Fibroblast of the conjunctiva (primary cell): ENCODE measurements at places on chromosomes 1 and 21.

DNA sequence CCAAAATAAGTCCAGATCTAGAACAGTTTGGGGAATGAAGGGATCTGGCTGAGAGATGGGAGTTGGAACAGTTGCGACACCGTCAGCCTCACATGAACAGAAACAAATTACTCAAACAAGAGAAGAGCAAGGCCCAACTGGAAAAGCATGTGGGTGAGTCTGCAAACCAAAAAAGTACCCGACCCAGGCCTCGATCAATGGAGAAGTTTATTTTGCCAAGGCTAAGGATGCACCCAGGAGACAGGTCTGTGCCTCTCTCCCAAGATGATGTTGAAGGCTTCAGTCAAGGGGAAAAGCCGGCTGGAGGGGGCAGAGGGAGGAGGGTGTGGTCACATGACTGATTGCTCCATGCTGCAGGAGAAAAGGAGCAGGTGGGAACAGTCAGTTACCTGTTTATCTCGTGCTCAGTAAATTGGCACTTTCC, 42.3 kb downstream of the KRTAP10-1 start:
- no peak for DNase-seq

- DNase-seq = peak; percentile 35
These were observed 43.3 kb downstream of the URB2 start for GRCh38 chr1:229669333-229669732.

- DNase-seq = peak; percentile 72
These were observed 54.3 kb downstream of the ADARB1 start for GRCh38 chr21:45128613-45129188.

DNA sequence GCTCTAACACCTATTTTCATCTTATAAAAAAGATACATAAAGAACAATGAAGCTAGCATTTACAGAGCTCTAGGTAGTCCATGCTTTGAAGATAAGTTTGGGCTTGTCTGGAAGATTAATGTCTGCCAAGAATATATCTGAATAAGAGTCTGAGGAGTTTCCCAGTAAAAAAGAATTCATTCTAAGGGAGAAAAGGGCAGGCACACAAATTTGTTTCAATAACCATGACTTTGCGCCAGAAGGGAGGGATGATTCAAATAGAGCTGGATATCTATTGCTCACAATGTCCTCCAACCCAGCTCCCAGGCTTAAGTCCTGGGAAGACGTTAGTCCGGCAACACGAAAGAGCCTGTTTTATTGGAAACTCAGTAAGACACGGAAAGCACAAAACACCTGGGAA, 9.7 kb upstream of the TTLL7 start:
- no peak for DNase-seq

- DNase-seq = peak; percentile 82
These were observed 37.1 kb upstream of the KANK4 start for GRCh38 chr1:62356257-62356835.

GRCh38 chr1:41674522-41674921, 190.0 kb upstream of the EDN2 start:
- no peak for DNase-seq

DNA sequence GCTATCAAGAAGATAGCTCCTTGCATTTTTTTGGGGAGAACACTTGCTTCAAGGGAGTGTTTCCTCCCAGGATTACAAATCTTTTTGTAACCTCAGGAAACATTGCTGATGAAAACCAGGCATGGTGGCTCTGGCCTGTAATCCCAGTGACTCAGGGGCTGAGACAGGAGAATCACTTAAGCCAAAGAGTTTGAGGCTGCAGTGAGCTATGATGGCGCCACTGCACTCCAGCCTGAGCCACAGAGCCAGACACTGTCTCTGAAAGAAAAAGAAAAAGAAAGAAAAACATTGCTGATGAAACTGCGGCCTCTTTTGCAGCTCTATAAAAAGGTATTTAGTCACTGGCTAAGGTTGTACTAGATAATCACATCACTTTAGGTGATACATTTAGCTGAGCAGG, 7.3 kb downstream of the RNU1-2 start:
- DNase-seq = peak; percentile 52

DNA sequence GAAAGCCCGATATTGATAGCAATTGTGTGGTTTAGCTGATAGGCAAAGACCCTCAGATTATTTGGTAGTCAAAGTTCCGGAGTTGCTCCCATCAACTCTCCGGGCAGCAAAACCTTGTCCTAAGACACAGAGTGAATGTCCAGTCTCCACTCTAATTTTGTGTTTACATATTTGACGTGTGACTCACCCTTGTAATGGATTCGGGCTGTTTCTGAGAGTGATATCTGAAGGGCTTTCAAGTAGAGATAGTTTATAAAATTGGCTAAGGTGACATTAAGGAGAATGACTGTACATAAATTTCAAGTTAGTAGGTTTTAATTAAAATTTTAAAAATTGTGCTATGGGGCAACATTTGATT, 154.2 kb downstream of the CNIH3 start:
- DNase-seq = peak; percentile 21

- no peak for DNase-seq
These were observed 19.0 kb upstream of the LUZP1 start for GRCh38 chr1:23187637-23188036.

- no peak for DNase-seq
These were observed 44.1 kb upstream of the ACTL8 start for GRCh38 chr1:17710889-17711576.

- no peak for DNase-seq
These were observed 6.3 kb downstream of the NME7 start for GRCh38 chr1:169361281-169361680.

DNA sequence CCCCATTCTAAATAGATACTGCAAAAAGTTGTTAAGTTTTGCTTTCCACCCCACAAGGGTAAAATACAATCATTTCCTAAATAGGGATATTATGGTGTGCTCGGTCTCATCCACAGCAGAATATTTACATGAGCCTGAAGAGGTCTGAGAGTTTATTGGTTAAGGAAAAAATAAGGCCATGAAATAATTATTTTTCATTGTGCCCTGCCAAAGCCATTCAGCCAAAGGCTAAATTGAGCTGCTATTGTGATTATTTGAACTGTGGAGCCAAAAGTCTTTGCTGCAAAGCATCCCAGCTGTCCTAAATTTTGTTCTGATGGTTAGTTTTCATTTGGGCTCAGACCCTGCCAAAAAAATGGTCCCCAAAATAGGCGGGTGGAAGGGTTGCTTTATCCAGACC, 298.7 kb upstream of the ESRRG start:
- DNase-seq = no peak

DNA sequence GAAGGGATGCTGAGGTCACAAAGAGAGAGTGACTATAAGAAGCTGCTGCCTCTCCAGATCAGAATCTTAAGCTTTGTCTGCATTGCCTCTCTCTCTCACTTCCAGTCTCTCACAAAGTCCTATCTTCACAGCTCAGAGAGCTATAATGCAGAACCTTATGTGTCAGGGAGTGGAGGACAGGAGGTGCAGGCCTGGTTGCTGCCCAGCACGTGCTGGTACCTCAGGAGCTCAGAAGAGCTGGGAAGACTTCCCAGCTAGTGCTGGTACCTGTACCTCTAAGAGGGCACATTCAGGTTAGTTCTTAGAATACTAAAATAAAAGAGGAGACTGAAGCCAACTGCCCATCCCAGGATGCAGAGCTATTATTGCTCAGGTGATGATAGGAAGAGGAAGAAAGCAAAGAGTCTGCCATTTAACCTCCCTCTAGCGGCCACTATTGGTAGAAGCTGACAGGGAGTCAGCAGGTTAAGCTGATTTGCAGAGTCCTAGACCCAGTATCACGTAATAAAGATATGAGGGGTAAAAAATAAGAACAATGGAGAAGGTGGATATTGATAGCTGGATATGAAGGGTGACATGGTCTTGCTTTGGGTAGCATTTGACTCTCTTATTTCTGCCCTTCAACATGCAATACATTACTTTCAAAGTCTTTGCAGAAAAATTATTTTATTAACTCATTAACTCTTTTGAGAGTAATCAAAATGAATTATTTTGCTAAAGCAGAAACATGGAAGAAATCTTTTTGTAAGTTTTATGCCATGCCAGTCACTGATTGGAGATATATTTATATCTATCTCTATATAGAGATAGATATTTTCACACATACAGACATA, 138.1 kb upstream of the HMCN1 start:
- peak; percentile 3 for DNase-seq

GRCh38 chr1:230824919-230825721, 43.2 kb downstream of the C1orf198 start:
- DNase-seq = peak; percentile 56

- DNase-seq = no peak
These were observed 66.2 kb downstream of the SCCPDH start for GRCh38 chr1:246790364-246790763.

DNA sequence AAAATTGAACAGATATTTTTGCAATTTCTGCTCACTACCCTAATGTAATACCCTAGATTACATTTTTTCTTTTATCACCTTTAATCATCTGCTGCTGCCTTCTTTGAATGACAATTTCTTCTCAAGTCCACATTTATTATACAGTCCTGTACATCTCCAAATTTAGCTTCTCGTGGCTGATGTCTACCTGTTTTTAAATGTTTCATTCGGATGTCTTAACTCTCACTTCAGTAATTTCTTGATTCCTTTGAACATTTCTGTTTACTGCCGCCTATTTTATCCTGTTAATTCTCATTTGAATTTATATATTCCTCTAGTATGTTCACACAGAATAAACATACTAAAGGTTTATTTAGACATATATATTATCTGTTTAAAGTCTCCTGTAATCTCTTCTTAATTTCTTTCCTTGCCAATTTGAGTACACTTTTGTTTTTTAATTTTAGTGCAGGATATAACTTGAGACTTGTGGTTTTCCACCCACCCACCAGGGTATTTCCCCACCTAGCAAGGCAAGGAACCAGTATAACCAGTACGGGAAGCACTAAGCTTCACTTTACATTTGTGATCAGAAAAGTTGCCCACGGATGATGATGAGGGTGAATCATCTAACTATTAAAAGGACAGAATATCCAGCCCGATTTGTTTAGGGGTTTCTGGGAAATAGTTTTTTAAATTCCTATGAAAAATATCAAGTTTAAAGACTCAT, 12.7 kb downstream of the INSL5 start:
- no peak for DNase-seq

DNA sequence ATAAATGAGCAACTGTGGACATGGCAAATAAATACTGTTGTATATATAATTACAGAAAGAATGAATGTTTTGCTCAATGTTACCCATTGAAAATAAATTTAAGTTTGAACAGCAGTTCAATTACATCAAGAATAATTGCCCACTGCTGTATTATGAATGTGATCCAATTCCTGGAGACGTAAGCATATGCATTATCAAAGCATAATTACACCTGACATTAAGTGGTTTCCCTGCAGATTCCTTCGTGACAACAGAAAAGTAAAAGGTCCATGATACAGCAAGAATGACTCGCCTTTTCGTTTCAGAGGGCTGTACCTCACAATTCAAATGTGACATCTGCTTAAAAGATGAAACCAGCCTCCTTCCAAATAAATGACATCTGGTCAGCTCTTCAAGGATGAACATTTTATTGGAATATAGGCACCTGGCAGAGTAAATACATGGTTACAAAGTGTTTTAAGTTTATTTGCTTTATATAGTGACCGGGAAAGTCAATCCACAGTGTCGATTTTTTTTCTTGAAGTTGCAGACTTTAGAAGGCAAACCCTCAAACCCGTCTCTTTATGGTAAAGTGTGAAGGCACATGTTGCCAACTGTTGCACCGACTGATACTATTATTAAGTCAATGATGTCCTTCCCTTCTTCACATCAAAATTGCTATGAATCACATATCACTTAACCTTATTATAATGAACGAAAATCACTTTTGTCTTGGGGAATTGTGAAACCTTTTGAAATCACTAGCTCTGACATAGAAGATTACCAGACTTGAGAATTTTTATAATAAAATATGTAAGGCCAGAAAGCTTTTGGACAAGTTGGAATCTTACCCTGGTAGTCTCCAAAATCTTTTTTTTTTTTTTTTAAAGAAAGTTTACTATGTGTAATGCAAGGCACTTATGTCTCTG, 36.2 kb upstream of the EDEM3 start:
- DNase-seq = no peak

GRCh38 chr1:17128361-17128760, 9.1 kb upstream of the PADI2 start:
- DNase-seq = peak; percentile 51

DNA sequence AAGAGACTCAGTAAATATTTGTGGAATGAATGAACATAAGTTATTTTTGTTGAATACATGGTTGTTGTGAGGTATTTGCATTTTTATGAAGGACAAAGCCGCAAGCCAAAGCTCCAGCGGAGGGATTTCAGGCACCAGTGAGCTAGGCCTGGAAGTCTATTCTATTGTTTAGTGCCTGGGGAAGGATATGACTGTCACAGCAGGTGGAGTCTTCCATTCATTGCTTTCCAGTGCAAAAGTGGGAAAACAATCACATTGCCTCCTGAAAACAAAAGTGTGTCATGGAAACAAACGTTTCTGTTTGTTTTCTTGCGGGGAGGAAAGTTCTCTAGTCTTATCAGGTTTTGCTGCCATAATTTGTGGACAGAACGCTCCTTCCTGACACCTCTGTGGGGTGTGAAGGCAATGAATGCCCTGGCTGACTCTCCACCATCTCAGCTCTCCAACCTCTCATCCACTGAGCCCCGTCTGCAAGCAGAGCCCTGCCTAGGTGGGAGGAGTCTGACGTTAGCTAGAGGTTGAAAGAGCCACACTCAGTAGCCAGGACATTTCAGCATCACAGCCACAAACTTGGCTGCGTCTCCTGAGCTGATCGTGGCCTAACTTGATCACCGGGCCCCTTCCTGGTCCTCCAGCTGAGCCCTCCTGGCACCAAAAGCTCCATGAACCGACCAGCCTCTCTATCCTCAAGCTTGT, 739.1 kb downstream of the MATN1 start:
- DNase-seq = no peak

- DNase-seq = no peak
These were observed 137.1 kb upstream of the RAB4A start for GRCh38 chr1:229133811-229134210.

GRCh38 chr1:175822580-175822979, 79.2 kb upstream of the TNR start:
- DNase-seq = no peak

DNA sequence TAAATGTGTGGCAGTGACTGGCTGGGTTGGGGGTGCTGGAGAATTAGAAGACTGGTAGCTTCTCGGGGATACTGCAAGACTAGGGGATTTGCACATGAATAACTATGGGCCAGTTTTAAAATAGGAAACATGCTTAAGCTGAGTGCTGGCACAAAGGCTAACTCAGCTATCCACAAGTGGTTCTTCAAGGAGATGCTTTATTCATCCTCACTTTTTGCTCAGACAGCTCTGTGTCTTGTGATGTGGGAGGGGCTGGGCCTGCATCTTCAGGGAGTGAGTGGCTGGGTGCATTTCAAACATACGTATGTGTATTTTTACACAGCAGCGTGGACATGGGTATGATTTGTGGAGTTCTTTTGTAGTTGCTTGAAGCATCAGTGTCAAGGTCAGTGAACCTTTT, 2.3 kb downstream of the COQ8A start:
- DNase-seq = no peak

- no peak for DNase-seq
These were observed 465.9 kb upstream of the DAB1 start for GRCh38 chr1:57889676-57890320.
